Spinal cord (tissue), 10 donors: ENCODE measurements at places on chromosomes 1 and 21. TPM values are rescaled to one million over a fixed set of nuclear protein-coding genes. Genes with fewer than 3 reads are reported as not detected.

- no peaks in the 10 kb centered on the region for H3K27me3 ChIP-seq
- no peaks in the 10 kb centered on the region for H3K4me1 ChIP-seq
- no peak overlapping the region for H3K4me3 ChIP-seq
- no peak for DNase-seq
Measured at GRCh38 chr1:214439352-214440119, 111.9 kb downstream of the PTPN14 start.

DNA sequence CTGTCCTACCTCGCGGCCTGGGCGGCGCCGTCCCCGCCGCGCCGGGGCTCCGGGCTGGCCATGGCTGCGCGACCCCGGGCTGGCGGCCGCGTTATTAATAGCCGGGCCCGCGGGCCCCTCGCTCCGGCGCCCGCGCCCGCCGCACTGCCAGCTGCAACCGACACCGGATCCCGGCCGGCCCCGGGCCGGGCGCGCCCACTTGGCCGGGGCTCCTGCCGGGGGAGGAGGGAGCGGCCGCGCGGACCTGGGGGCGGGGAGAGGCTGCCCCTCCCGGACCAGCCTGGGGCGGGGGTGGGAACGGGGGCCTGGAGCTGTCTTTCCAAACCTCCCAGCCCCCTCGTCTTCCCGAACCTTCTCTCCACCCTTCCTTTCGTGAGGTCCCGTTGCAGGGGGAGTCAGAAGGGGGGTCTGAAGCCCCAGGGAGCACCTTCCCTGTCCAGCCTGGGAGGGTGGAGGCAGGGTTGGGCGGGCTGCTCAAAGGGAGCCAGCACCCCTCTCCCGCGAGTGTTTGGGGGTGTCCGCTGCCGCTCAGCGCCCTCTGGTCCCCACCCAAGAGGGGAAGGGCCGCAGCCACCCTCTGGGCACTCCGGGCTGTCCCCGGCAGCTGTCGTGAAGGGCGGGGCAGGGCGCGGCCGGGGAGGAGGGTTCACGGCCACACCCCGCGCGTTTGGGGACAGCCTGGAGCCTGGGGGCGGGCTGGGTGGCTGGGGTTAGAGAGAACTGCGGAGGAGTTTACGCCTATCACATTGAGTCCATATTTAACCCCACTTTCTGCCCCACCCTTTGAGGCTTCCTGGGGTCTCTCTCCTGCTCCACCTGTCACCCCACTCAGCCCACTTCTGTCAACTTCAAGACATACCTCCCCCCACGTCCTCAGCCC is at the start of gene SYNC:
TSS of gene SYNC (minus strand) at position 172 of the 880 bp plus-strand sequence. CDS start at position 62, 110 bp downstream.
- H3K27me3 ChIP-seq = no peaks in the 10 kb centered on the region
- H3K36me3 ChIP-seq = no peaks in the 10 kb centered on the region
- H3K4me3 ChIP-seq = peak within 1 kb of the TSS; percentile 60
- peak within 1 kb of the TSS; percentile 58 for H3K27ac ChIP-seq

GRCh38 chr1:230545181-230545580 is 97.1 kb upstream of the COG2 start:
- H3K36me3 ChIP-seq = no peaks in the 10 kb centered on the region
- H3K4me1 ChIP-seq = peaks cover 9% of the 10 kb centered on the region
- H3K4me3 ChIP-seq = no peak overlapping the region
- DNase-seq = no peak
- no peaks in the 10 kb centered on the region for H3K27me3 ChIP-seq

DNA sequence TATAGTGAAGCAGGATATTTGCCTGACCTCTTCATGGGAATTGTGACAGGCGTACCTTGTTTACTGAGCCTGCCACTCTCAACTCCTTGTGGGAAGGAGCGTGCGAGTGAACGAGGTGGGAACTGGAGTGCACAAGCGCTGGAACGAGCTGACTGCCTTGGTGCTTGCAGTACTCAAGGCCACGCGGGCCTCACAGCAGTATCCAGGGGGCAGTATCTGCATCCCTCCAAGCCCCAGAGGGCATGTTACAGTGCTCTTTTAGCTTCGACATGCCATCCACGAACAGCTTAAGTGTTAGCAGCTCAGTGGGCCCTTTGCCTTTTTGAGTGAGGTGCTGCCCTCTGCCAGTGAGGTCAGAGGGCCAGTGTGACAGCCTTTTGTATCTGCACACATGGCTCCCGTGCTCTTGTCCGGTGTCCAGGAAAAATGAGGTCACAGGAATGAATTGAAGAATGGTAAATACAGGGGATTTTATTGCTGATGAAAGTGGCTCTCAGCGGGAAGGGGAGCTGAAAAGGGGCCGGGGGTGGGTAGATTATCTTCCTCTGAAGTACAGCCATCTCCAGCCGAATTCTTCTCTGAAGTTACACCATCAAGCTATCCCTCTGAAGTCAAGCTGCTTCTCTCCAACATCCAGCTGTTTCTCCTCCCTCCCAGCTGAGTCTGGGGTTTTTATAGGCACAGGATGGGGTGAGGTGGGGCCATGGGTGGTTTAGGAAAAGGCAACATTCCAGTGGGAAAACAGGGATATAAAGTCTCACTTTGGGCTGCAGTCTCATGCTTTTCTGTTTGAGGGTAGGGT is 69.3 kb downstream of the EPB41 start:
- H3K27ac ChIP-seq = no peak overlapping the region
- no peaks in the 10 kb centered on the region for H3K4me1 ChIP-seq
- H3K4me3 ChIP-seq = no peak overlapping the region
- H3K27me3 ChIP-seq = no peaks in the 10 kb centered on the region
- H3K36me3 ChIP-seq = no peaks in the 10 kb centered on the region
- DNase-seq = no peak

DNA sequence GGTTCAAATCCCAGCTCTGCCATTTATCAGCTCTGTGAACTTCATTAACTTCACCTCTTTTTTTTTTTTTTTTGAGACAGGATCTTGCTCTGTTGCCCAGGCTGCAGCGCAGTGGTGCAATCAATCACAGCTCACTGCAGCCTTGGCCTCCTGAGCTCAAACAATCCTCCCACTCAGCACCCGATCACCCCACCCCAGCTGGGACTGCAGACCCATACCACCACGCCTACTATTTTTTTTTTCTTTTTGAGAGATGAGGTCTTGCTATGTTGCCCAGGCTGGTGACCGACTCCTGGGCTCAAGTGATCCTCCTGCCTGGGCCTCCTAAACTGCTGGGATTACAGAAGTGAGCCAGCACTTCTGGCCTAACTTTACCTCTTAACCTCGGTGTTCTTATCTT is 2.2 kb upstream of the TRIT1 start:
- no peak overlapping the region for H3K4me3 ChIP-seq
- H3K27ac ChIP-seq = no peak overlapping the region
- peaks cover 23% of the 10 kb centered on the region for H3K4me1 ChIP-seq
- no peak for DNase-seq

DNA sequence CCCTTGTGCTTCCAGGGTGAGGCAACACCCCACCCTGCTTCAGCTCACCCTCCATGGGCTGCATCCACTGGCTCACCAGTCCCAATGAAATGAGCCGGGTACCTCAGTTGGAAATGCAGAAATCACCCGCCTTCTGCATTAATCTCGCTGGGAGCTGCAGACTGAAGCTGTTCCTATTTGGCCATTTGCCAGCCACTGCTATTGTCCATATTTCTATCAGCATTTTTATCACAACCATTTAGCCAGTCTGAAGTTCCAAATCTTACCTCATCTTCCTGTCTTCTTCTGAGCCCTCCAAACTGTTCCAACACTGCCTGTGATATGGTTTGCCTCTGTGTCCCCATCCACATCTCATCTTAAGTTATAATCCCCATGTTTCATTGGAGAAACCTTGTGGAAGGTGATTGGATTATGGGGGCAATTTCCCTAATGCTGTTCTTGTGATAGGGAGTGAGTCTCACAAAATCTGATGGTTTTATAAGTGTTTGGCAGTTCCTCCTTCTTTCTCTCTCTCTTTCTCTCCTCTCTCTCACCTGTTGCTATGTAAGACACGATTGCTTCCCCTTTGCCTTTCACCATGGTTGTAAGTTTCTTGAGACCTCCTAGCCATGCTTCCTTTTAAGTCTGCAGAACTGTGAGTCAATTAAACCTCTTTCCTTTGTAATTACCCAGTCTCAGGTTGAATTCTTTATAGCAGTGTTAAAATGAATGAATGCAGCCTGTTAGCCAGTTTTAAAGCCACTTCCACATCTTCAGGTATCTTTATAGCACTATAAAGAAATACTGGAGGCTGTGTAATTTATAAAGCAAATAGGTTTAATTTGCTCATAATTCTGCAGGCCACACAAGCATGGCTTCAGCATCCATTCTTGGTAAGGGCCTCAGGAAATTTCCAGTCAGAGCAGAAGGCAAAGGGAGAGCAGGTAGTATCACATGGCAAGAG is 203.5 kb downstream of the FCRL5 start:
- H3K27ac ChIP-seq = no peak overlapping the region
- H3K27me3 ChIP-seq = no peaks in the 10 kb centered on the region
- no peaks in the 10 kb centered on the region for H3K36me3 ChIP-seq
- DNase-seq = peak; percentile 23

The CCDC190 gene
- 4.8 TPM for total RNA-seq

The RIMKLA gene
- 18.2 TPM for total RNA-seq

DNA sequence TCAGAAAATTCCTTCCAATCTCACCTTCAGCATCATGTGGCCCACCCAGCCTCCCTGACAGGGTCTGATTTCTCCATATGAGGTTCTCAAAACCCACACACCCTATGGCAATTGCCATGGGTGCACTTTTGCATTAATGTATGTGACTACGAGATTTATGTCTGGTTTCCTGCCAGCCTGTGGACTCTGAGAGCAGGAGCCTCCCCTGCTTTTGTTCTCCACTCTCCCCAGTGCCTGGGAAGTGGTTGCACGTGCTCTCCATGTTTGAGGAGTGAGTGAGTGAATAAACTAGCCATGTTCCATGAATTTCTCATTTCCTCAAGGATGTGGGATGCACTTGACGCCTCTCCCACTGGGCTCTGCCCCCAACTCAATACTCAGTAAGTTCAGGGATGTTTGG is 91.2 kb downstream of the ACTL8 start:
- H3K36me3 ChIP-seq = no peaks in the 10 kb centered on the region
- H3K4me3 ChIP-seq = no peak overlapping the region
- H3K27me3 ChIP-seq = no peaks in the 10 kb centered on the region
- no peak for DNase-seq
- peaks cover 13% of the 10 kb centered on the region for H3K4me1 ChIP-seq
- no peak overlapping the region for H3K27ac ChIP-seq

DNA sequence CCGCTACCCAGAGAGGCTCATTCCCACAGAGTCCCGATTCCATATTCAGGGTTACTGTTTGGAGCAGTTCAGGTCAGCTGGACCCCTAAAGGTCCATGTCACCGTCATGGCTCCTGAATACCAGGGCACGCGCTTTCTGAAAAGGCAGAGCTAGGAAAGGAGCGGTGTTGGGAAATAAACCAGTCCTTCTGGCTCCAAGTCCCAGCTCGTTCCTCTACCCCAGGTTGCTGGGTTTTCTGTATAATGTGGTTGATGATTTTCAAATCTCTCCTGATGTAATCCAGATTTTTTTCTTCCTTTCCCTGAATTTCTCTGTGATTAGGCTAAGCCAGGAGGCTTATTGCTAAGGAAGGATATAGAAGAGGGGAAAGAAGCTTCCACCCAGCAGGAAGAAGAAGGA is 14.0 kb upstream of the PKP1 start:
- H3K4me1 ChIP-seq = peaks cover 9% of the 10 kb centered on the region
- H3K27me3 ChIP-seq = peaks cover 2% of the 10 kb centered on the region
- no peaks in the 10 kb centered on the region for H3K36me3 ChIP-seq
- DNase-seq = no peak
- no peak overlapping the region for H3K27ac ChIP-seq

- no peaks in the 10 kb centered on the region for H3K36me3 ChIP-seq
- no peaks in the 10 kb centered on the region for H3K4me1 ChIP-seq
- DNase-seq = no peak
- H3K27ac ChIP-seq = no peak overlapping the region
- H3K4me3 ChIP-seq = no peak overlapping the region
Measured at GRCh38 chr1:116726872-116727820, 27.1 kb upstream of the CD2 start.

DNA sequence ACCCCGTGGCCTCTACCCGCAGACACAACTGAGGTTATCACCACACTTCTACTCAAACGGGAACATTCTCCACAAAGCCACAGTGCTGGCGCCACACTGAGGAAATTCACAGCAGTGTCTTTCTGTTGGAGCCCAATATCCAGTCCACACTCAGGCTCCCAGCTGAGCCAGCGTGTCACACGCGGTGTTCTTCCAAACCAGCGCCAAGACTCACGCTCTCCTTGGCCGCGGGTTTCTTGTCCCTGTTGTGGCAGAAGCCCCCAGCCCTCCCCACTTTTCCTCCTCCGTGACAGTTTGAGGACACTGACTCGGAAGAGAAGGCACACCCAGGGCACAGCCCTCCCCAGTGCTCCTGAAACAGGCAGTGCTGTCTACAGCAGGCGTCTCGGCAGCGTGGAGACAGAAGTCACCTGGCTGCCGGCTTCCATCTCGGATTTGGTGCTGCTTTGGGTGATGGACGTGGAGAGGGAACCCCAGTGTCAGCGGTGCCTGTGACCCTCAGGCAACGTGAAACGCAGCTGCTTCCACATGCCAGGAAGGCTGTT is 35.4 kb upstream of the AGPAT3 start:
- H3K27me3 ChIP-seq = no peaks in the 10 kb centered on the region
- H3K4me1 ChIP-seq = peaks cover 15% of the 10 kb centered on the region
- H3K36me3 ChIP-seq = peaks cover 3% of the 10 kb centered on the region
- H3K4me3 ChIP-seq = no peak overlapping the region
- H3K27ac ChIP-seq = no peak overlapping the region

- peaks cover 9% of the 10 kb centered on the region for H3K36me3 ChIP-seq
- no peaks in the 10 kb centered on the region for H3K27me3 ChIP-seq
- H3K27ac ChIP-seq = no peak overlapping the region
- peaks cover 29% of the 10 kb centered on the region for H3K4me1 ChIP-seq
- no peak overlapping the region for H3K4me3 ChIP-seq
- DNase-seq = no peak
Measured at GRCh38 chr1:7482772-7483495, 288.2 kb upstream of the VAMP3 start.

DNA sequence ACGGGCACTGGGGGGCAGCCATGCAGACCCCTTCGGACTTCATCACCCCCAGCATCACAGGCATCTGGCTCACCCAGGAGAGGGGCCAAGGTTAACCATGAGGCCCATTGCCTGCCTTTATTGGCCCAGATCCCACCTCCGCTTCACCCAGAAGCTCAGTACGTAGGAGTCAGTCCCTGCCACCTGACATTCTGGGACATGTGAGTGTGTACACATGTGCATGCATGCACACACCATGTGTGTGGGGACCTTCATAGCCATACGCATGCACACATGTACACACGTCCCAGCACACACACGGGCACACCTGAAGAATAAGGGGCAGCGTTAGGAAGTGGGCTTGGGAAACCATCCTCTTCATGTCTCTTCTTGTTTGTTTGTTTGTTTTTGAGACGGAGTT is 24.1 kb upstream of the TRAPPC10 start:
- DNase-seq = no peak
- no peaks in the 10 kb centered on the region for H3K27me3 ChIP-seq
- no peak overlapping the region for H3K4me3 ChIP-seq
- peaks cover 14% of the 10 kb centered on the region for H3K4me1 ChIP-seq
- peaks cover 17% of the 10 kb centered on the region for H3K36me3 ChIP-seq
